ENCODE measurements at places on chromosomes 7 and 10. TPM values are rescaled to one million over a fixed set of nuclear protein-coding genes. Genes with fewer than 3 reads are reported as not detected.

The CYP3A7 gene
- total RNA-seq, result 0.18 TPM

The WNT8B gene
- total RNA-seq, result not detected

DNA sequence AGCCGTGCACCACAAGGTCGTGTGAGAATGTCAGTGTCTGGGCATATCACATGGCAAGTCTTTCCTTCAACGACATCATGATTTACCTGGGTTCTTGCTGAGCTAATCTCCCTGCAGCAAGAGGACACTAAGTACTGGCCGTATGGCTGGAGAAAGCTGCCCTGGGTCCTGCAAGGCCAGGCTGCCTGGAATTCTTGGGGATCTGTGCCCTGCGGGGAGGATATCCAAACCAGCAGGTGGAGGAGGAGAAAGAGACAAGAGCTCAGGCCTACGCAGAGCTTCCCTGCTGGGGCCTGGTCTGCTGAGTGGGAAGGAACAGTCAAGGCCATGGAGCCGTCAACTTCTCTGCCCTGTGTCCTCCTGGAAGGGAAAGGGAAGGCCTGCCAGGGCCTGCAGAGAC lies 552.6 kb downstream of the LRMDA start:
- H3K4me3 ChIP-seq, result no peak overlapping the region
- peaks cover 19% of the 10 kb centered on the region for H3K4me1 ChIP-seq
- H3K27me3 ChIP-seq, result peaks cover 4% of the 10 kb centered on the region
- DNase-seq, result no peak
- H3K36me3 ChIP-seq, result no peaks in the 10 kb centered on the region

DNA sequence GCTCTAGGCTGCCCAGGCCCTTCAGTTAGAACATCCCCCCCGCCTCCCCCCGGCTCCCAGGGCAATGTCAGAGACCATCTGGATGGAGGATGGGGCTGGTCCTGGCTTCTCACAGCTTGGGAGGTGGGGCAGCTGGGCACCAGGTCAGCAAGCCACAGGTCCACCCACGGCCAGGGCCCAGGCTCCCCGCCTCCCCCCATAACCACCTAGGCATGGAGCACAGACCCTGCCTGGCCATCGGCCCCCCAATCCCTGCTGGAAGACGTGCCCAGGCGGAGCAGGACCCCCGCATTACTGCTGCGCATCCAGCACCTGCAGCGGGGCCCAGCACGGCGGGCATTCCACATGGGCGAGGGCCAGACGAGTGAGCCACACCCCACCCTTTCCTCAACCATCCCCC lies 169.6 kb downstream of the ELFN1 start:
- H3K36me3 ChIP-seq, result peaks cover 3% of the 10 kb centered on the region
- no peak overlapping the region for H3K4me3 ChIP-seq
- DNase-seq, result no peak
- H3K27me3 ChIP-seq, result peaks cover 6% of the 10 kb centered on the region
- peaks cover 7% of the 10 kb centered on the region for H3K4me1 ChIP-seq
- H3K27ac ChIP-seq, result no peak overlapping the region

GRCh38 chr7:129343099-129343700 lies 91.0 kb upstream of the STRIP2 start:
- no peaks in the 10 kb centered on the region for H3K36me3 ChIP-seq
- H3K27me3 ChIP-seq, result no peaks in the 10 kb centered on the region
- H3K4me3 ChIP-seq, result no peak overlapping the region
- peaks cover 27% of the 10 kb centered on the region for H3K4me1 ChIP-seq
- H3K27ac ChIP-seq, result no peak overlapping the region

GRCh38 chr7:36390199-36391090 lies 783 bp downstream of the ANLN start:
- H3K4me1 ChIP-seq, result peaks cover 13% of the 10 kb centered on the region
- H3K27ac ChIP-seq, result peak overlapping the region; percentile 85
- peak; percentile 84 for DNase-seq
- no peaks in the 10 kb centered on the region for H3K36me3 ChIP-seq
- peak overlapping the region; percentile 94 for H3K4me3 ChIP-seq
